ENCODE measurements at places on chromosomes 6 and 20. TPM values are rescaled to one million over a fixed set of nuclear protein-coding genes. Genes with fewer than 3 reads are reported as not detected.

DNA sequence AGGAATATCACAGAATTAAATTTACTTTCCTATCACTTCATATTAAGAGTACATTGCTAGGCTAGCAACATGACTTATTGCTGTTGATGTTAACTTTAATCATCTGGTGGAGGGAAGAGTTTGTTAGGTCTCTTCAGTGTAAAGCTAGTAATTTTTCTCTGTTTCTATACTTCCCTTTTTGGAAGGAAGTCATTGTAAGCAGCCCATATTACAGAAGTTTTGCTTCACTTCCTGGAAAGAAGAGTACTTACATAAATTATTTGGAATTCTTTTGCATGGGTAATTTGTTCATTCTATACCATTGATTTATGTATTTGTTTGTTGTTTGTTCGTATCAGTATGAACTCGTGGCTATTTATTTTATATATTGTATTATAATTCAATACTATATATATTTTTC lies 405.2 kb downstream of the RFPL4B start:
- DNase-seq = no peak

GRCh38 chr6:49506569-49507111 lies 6.9 kb downstream of the GLYATL3 start:
- no peak for DNase-seq

GRCh38 chr6:6406715-6407070 lies 86.2 kb upstream of the F13A1 start:
- DNase-seq = no peak

- no peak for DNase-seq
Measured at GRCh38 chr6:39882531-39882899, 51.7 kb downstream of the MOCS1 start.

GRCh38 chr6:41428996-41429421 lies 93.6 kb downstream of the NCR2 start:
- DNase-seq = no peak

- DNase-seq = no peak
Measured at GRCh38 chr6:72175916-72176315, 289.6 kb downstream of the RIMS1 start.

GRCh38 chr6:30264743-30265142 lies 51.5 kb upstream of the TRIM26 start:
- DNase-seq = no peak

DNA sequence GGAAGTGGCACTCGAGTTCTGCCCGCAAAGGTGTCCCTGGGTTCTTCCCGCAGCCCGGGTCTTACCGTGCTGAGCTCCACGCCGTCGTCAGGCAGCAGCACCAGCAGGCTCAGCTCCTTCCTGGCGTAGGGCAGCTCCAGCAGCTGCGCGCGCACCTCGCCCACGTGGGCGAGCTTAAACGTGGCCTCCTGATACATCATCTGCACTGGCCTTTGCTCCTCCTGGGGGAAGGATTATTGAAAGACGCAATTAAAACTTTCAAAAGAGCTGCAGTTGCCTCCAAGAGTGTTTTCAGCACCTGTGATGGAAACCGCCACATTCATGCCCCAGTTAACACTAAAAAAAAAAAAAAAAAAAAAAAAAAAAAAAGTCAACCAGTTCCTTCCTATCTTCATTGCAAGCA lies 11.3 kb downstream of the SERPINB9 start:
- DNase-seq = no peak

DNA sequence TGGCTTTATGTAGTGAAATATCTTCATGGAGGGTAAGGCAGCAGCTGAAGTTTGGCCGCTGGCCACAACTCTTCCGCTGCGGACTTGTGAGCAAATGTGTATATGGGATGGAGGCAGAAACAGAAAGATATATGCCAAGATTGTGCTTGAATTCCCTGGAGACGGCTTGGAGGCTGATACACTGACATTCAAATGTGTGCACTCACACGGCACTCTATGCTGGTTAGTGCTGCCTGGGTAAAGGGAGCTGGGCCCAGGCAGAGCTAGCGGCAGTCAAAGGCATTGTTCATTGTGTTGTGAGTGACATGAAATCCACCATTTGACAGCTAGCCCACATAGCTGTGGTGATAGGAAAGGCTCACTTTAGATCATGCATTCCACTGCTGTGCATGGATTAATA lies 202.7 kb downstream of the CLIC5 start:
- DNase-seq = no peak

- no peak for DNase-seq
Measured at GRCh38 chr6:18432180-18432579, 45.0 kb downstream of the RNF144B start.

- no peak for DNase-seq
Measured at GRCh38 chr6:101224751-101225150, 168.8 kb upstream of the GRIK2 start.

- DNase-seq = no peak
Measured at GRCh38 chr20:10611357-10611756, 62.4 kb downstream of the JAG1 start.

- no peak for DNase-seq
Measured at GRCh38 chr6:93391965-93392364, 27.4 kb downstream of the EPHA7 start.

GRCh38 chr6:71277926-71278600 lies 10.5 kb upstream of the OGFRL1 start:
- no peak for DNase-seq

- no peak for DNase-seq
Measured at GRCh38 chr6:125406741-125407140, 105.0 kb upstream of the HDDC2 start.

GRCh38 chr6:90870561-90870960 lies 283.7 kb upstream of the MAP3K7 start:
- no peak for DNase-seq

GRCh38 chr6:117481278-117481925 lies 1.1 kb upstream of the DCBLD1 start:
- no peak for DNase-seq

GRCh38 chr6:144104898-144105487 lies 9.6 kb upstream of the SF3B5 start:
- no peak for DNase-seq

The PPP1R11 gene
- total RNA-seq = 28.2 TPM

The EPPIN gene
- total RNA-seq = not detected

The KCNK5 gene
- total RNA-seq = 4.3 TPM

The C6orf15 gene
- not detected for total RNA-seq

The KHDC1L gene
- not detected for total RNA-seq

The COX4I2 gene
- total RNA-seq = not detected

The MCUR1 gene
- total RNA-seq = 14.9 TPM

The RBCK1 gene
- total RNA-seq = 66.2 TPM

The IL17F gene
- not detected for total RNA-seq

The RGS17 gene
- total RNA-seq = 0.29 TPM

All from breast epithelium (tissue), 4 donors.